ENCODE measurements at places on chromosomes 6 and 20. TPM values are rescaled to one million over a fixed set of nuclear protein-coding genes. Genes with fewer than 3 reads are reported as not detected.

Gene NMBR
- not detected for total RNA-seq

Gene ULBP2
- 5.2 TPM for total RNA-seq

Gene PLCB4
- 1.1 TPM for total RNA-seq

GRCh38 chr20:17276101-17276500, 49.3 kb downstream of the PCSK2 start:
- no peak for ATAC-seq

All from esophagus mucosa (tissue), 1 donor.